Activated CD4-positive, alpha-beta T cell treated with anti-CD3 and anti-CD28 coated beads for 36 hours (primary cell): ENCODE measurements at places on chromosomes 2 and 18. TPM values are rescaled to one million over a fixed set of nuclear protein-coding genes. Genes with fewer than 3 reads are reported as not detected.
A peak's percentile ranks its signal among the peaks of the same experiment; 100 is the strongest.

MEMO1 gene
- total RNA-seq = 49.8 TPM

PSMA8 gene
- total RNA-seq = 2.0 TPM

THOC1 gene
- total RNA-seq = 64.6 TPM

DNA sequence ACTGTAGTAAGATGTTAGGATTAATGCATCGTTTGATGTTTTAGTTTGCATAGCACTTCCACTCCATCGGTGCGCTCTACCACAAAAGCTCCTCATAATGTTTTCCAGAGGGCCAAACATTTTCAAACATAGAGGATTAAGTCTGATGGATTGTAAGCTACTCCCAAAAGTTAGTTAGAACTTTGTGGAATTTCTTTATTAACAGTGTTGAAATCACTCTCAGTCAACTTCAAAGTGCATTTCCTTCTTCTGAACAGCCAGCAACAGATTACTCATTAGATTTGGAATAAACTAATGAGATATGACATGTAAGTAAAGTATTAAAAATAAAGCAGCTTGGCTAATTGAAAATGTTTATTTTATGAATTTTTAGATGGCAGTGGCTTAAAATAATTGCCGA, 30.1 kb upstream of the CTAGE1 start:
- DNase-seq = no peak

DNA sequence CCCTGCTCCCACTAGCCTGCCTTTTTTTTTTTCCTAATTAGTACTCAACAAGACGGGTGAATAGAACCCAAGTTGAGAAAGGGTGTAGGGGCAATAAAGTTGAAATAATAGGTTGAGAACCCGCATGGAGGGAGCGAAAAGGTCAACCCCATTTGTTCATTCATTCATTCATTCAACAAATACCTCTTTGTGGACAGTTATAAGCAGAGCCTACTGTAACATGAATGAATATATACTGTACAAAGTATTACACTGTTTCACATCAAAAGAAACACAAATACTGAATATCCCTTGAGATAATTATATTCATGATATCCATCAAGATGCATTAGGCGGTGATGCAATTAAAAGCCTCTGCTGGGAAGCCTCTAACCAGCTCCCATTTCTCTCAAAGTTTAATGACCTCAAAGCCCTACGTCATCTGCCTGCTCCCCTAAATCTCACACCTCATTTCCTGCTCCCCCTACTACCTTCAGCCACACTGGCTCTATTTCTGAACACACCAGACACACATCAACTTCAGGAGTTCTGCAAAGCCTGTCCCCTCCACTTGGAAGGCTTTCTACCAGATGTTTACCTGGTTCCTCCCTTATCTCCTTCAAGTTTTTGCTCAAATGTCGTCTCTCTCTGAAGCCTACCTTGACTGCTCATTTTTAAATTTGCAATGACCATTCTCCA, 1.4 kb upstream of the NBAS start:
- no peak for DNase-seq

- DNase-seq = peak; percentile 81
These were observed 7.9 kb downstream of the ARL4C start for GRCh38 chr2:234488913-234489451.

GRCh38 chr2:191703079-191703725, 25.3 kb downstream of the NABP1 start:
- no peak for DNase-seq

DNA sequence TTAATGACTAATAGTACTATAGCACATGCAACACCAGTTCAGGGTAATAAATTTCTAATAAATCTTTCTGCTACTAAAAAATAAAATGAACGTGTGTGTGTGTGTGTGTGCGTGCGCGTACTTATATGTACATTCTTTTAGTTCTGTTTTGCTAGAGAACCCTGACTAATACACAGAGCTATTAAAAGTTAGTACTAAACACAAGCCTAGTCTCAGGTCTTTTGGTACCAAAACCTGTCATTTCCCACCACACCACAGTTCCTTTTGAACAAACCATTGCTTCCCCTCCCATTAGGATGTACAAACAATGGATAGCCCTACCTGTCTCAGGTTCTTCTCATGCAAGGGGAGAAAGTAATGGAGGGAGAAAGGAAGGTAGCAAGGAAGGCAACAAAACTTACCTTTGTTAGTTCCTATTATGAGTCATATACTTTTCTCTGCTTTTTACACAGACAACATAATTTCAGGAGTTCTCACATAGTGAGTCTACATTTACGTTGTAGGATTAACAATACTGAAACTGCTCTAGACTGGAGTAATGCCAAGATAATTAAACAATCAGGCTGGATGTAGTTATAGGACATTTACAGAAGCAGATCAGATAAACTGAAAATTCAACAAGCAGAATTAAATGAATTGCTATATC, 427.2 kb downstream of the KCNJ3 start:
- no peak for DNase-seq

DNA sequence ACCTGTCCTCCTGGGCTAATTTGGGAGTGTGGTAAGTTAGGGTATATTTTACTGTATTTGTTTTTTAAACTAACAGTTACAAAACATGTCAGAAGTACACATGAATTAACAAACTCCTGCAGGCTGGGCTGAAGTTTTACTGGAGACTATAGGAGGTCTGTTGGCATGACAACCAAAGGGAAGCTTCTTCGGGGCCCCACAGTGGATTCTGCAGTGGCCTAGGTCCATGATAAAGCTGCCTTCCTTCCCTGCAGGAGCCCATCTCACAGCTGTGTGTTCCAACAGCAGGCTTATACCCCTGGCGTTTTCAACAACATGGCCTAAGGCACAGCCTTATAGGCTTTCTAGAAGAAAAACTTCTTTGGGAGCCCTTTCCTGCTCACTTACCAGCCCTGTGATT, 128.0 kb upstream of the SETBP1 start:
- no peak for DNase-seq
